ENCODE measurements at places on chromosomes 7 and 10.

DNA sequence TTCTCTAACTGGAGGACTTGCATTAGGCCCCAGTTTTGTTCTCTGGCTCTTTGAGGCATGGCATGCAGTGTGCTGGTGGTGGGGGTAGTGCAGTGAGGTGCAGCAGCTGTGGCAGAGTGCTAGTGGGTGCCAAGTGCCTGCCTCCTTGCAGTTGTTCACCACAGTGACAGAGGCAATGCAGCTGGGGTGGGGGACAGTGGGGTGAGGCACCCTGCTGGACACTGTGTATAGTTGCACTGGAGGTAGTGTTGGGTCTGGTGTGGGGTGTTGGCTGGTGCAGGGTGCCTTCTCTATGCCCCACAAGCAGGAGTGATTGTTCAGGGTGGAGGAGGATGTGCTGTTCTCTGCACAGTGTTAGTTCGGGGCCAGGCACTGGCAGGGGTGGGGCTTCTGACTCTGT lies 21.7 kb upstream of the KEL start:
- DNase-seq, result no peak

DNA sequence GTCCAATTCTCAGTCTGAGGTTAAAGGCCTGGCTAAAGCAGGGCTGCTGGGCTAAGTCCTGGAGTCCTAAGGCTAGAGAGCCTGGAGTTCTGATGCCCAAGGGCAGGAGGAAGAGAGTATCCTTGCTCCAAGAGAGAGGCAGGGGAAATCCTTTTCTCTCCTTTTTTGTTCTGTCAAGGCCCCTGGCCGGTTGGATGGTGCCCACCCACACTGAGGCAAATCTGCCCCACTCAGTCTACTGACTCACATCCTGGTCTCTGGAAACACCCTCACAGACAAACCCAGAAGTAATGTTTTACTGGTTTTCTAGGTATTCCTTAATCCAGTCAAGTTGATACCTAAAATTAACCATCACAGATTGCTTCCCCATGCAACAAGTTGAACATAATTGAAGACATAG lies 23.0 kb downstream of the ZNF518A start:
- no peak for DNase-seq

- no peak for DNase-seq
Observed at GRCh38 chr10:58027426-58027825, 240.3 kb downstream of the IPMK start.

- no peak for DNase-seq
Observed at GRCh38 chr7:131104596-131105293, 222.9 kb upstream of the MKLN1 start.

- no peak for DNase-seq
Observed at GRCh38 chr7:108128514-108128913, 1.6 kb downstream of the LAMB4 start.

DNA sequence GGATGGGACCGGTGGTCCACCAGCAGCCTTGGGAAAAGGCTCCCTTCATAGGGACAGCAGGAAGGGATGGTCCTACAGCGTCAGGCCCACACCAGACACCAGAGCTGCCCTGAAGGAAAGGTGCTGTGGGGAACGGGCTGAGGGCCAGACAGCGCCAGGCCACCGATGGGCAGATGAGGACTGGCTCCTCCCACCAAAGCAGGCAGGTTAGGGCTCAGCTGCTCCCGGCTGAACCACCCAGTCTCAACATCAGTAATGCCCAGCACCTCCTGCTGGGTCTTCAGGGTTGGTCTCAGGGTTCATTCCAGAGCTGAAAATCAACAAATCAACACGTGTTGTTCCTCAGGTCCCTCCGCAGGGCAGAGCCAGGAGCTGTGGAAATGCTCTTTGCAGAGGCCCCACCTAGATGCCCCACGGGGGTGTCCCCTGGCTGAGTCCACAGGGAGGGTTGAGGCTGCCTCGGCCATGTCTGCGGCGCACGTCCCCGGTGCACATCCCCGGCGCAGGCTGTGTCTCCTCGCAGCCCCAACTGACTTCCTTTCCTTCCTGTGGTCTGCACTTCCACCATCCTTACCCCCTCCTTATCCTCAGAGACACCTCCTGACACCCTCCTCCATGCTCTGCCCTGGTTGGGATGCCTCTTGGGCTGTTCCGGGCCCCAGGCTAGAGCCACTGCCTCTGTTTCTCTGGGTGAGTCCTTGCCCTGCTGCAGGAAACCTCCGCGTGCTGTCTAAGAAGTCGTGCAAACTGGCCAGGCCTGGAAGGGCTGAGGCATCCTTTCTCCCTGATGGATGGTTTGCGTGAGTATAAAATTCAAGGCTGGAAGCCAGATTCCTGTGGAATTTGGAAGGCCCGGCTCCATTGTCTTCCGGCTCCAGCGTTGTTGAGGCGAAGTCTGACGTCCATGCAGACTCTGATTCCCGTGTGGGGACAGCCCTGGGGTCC lies 32.8 kb upstream of the CFAP46 start:
- no peak for DNase-seq

DNA sequence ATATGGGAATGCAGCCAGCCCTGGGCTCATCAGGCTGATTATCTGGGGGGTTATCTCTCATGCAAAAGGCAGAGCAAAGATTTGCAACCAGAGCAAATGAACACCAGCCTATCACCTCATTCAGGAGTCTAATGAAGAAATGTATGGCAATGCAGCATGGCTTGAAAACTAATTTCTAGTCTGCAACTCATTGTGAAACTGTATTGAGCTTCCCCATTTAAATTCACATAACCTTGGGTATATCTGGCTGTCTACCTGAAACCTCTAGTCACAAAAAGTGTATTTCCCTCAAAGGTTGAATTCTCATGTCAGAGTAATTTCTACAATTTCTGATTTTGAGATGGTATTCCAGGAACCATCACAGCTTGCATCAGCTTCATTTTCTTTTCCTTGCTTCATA lies 240.0 kb downstream of the SDHAF3 start:
- no peak for DNase-seq

- no peak for DNase-seq
Observed at GRCh38 chr10:19750972-19751371, 65.3 kb upstream of the PLXDC2 start.

- no peak for DNase-seq
Observed at GRCh38 chr10:100999742-101000126, at the start of gene LZTS2. TSS of gene LZTS2 (plus strand) at chr10:100999808. CDS start at chr10:101002539, 2,731 bp downstream.

DNA sequence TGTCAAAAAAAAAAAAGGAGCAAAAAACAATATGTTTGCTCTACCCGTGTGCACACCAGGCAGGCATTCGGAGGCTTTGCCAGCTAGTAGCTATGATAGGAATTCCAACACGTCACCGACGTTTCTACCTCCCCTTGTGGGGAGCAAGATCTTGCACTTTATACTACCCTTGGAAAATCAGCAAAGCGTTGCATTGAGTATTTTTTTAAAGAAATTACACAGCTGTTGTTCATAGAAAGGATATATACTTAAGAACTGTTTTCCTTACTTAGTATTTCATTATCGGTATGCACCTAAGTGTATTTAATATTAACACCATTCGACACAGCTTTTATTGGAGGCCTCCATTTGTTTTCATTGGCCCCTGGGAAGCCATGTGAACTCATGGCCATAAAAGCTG lies 159.9 kb upstream of the MGMT start:
- no peak for DNase-seq

DNA sequence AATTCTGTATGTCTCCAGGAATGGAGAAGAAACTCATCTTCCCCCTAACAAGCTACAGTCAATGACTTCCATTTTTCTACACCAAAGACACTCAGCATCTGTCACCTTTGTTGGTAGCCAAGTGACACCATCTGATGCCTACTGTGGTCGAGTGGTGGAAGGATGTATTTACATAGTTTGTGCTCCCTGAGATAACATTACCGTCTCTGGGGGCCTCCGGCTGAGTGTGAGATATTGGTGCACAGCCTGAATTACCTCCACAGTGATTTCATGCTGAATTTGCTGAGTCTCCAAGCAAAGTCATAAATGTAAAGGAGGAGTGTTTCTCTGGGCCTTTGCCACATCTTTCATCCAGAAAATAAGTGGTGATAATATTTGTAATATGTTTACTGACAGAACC lies 114.0 kb downstream of the GRID1 start:
- DNase-seq, result no peak

- DNase-seq, result no peak
Observed at GRCh38 chr10:79185796-79186374, 117.1 kb downstream of the ZMIZ1 start.

GRCh38 chr10:10657139-10657760 lies 360.4 kb upstream of the CELF2 start:
- DNase-seq, result no peak

GRCh38 chr7:66505531-66506451 lies 122.9 kb upstream of the KCTD7 start:
- DNase-seq, result peak; percentile 29

GRCh38 chr10:91520661-91521060 lies 110.5 kb downstream of the HECTD2 start:
- DNase-seq, result no peak

DNA sequence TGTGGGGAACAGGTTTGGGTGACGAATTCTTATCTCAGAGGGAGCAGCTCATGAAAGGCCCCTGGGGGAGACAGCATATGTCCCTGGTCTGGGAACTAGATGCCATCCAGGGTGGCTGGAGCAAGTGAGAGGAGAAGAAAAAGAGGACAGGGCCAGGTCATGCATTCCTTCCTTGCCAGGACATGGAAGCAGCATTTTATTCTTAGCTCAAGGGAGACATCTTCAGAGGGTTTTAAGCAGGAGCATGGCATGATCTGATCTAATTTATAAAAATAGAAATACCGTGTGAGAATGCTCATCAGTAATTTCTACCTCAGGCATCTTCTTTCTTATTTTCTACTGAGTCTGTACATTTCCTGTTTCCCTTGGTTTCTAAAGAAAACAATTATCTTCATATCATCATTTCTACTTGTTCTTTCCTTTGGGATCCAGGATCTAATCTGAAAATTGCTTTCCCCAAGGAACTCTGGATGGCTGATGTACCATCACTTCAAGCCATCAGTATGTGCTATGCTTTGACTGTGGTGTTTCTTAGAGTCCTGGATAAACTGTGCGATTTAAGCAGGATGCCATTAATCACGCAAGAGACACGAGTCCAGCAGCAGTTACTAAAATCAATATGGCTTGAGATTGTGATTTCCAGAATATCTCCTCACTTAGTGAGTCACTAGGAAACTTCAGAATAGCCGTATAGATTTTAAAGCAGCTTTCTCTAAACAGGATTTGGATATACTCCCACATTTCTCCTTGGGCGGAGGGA lies 386.2 kb downstream of the GALNT17 start:
- DNase-seq, result no peak

DNA sequence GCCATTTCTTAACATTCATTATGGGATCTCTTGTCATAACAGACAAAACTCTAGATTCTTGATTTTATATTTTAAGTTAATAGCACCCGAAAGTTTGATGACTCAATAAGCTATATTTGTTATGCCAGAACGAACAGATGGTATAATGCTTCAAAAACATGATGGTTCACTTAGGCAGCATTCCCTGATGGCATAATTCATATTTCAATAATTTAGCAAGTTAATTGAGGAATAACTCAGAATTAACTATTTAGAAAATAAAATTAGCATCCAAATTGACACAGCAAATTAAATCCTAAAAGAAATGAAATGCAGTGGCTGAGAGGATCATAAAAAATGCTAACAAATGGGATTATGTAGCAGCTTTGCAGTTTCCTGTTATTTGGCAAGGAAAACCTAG lies 260.8 kb upstream of the MBL2 start:
- no peak for DNase-seq

DNA sequence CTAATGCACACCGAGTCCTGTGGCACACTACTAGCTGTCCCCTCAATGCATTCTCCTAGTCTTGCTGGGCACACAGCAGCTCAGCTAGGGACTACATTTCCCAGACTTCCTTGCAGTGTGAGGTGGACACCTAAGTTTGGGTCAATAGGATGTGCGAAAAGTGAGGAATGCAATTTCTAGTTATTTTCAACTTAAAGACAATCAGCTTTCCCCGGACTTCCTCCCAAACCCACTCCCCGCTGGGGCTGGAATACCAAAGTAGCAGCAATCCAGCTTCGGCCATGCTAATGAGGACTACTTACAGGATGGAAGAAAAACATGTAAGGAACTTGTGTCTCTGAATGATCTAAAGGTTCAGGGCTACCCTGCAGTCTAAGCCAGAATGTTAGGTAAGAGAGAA lies 286.4 kb upstream of the LRRN3 start:
- DNase-seq, result no peak

DNA sequence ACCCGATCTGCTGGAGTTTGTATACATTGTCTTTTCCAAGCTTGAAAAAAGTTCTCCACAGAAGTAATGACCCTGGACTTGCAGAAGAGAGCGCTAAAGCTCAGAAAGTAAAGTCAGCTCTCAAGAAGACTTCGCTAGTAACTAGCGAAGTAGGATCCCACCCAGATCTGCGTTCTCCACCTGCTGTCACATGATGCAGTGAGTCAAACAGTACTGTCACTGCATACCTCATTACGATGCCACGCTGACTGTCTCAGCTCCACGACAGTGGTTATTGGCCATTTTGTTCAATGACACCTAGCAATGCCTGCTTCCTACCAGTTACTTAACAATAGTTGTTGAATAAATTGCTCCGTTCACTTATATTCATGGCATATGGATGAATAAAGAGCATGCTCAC lies 29.7 kb upstream of the SEC61G start:
- DNase-seq, result no peak

GRCh38 chr7:16027396-16027795 lies 340.9 kb upstream of the MEOX2 start:
- no peak for DNase-seq

Measured in CD4-positive, alpha-beta T cell treated with Interleukin-2 at 100 ng/mL for 4 hours (primary cell).